ENCODE measurements at places on chromosomes 11 and 22. TPM values are rescaled to one million over a fixed set of nuclear protein-coding genes. Genes with fewer than 3 reads are reported as not detected.

Gene UBQLNL
- 0.79 TPM for total RNA-seq

Gene TRPM5
- 0.84 TPM for total RNA-seq

Gene OR8D1
- not detected for total RNA-seq

Gene KRTAP5-9
- 0.26 TPM for total RNA-seq

Gene UPK2
- not detected for total RNA-seq

Gene TYR
- not detected for total RNA-seq

Gene GLYAT
- total RNA-seq: not detected

Gene TRIM49
- not detected for total RNA-seq

Gene KLHL35
- total RNA-seq: 0.55 TPM

Gene DDI1
- total RNA-seq: not detected

Gene FRMD8
- 27.5 TPM for total RNA-seq

Gene TRIM3
- total RNA-seq: 18.5 TPM

Gene GRM5
- total RNA-seq: 0.26 TPM

Gene OR51E2
- not detected for total RNA-seq

Gene GLYATL2
- 0.60 TPM for total RNA-seq

Gene TMEM191B
- 2.2 TPM for total RNA-seq

Gene APOL3
- not detected for total RNA-seq

Gene PKP3
- total RNA-seq: 56.9 TPM

Gene APOBEC3B
- total RNA-seq: 10.1 TPM

Gene CDC42EP2
- total RNA-seq: 5.3 TPM

Gene KDM4E
- total RNA-seq: not detected
